ENCODE measurements at places on chromosomes 2 and 18. TPM values are rescaled to one million over a fixed set of nuclear protein-coding genes. Genes with fewer than 3 reads are reported as not detected.

Gene CPLX4
- total RNA-seq = not detected

Gene FMNL2
- total RNA-seq = 31.9 TPM

Gene ZNF142
- total RNA-seq = 11.6 TPM

Gene COL4A3
- total RNA-seq = under 0.01 TPM

Gene BCL2
- total RNA-seq = 2.8 TPM

Measured in placental pericyte (primary cell).